ENCODE measurements at places on chromosomes 6 and 20. TPM values are rescaled to one million over a fixed set of nuclear protein-coding genes. Genes with fewer than 3 reads are reported as not detected.
A peak's percentile ranks its signal among the peaks of the same experiment; 100 is the strongest.

DNA sequence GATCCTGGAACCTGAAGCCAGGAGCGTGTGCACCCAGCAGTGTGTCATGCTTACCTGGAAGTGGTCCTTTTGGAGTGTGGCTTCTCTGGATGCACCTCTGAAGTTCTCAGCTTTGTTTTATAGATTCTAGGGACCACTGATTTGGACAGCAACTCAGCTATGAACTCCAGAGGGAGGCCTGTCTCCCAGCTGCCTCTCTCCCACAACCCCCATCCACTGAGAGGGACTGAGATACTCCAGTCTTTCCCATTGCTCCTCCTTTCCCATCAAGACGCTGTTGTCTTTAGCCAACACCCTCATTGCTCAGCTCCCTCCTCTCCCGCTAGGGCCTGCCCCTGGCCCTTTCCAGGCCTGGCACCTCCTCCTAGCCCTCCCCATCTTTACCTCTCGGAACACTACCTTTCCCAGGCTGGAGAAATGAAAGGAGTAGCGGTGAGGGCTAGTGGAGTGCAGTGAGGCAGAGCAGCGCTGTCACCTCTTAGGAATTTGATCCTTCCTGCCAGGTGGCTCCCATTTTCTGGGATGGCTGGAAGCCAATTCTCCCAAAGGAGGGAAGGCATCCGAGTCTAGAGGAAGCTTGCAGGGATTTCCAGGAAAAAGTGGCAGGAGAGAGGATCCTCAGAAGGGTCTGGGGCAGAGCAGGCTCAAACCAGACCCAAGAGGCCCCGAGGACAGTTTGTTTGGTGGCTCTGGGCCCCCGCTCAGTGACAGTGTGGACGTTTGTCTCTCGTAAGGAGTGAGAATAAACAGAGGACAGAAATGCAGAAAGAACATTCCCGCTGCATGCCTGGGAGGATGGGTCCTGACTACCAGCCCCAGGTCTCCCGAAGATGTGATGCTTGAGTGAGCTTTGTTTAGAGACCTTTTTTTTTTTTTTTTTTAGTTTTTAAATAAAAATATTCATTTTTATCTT lies at the start of gene LRRN4:
LRRN4 (minus strand) TSS at position 285 of the 913 bp plus-strand sequence. CDS start 1,261 bp downstream, outside the sequence.
- H3K4me1 ChIP-seq: peaks cover 8% of the 10 kb centered on the region
- H3K27ac ChIP-seq: no peak within 1 kb of the TSS

DNA sequence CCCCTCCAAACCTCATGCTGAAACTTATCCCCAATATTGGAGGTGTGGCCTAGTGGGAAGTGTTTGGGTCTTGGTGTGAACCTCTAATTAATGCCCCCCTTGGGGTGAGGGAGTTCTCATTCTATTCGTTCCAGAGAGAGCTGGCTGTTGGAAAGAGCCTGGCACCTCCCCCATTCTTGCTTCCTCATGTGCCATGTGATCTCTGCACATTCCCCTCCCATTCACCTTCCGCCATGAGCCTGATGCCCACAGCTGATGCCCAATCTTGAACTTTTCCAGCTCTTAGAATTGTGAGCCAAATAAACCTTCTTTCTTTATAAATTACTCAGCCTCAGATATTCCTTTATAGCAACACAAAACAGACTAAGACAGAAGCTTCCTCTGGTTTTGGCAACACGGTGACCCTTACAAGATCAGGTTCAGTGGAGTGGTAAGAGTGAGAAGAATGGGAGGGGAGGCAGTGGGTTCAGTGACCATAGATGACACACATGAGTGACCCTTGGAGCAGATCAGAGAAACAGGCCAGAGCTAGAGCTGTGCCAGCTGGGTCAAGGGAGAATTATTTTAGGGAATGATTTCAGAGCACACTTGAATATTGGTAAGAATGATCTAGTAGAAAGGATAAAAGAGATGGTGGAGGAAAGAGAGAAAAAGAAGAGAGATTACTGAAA lies 176.4 kb downstream of the LY86 start:
- no peak overlapping the region for H3K27ac ChIP-seq
- no peak overlapping the region for H3K4me3 ChIP-seq
- no peaks in the 10 kb centered on the region for H3K36me3 ChIP-seq
- DNase-seq: no peak
- H3K27me3 ChIP-seq: no peaks in the 10 kb centered on the region

DNA sequence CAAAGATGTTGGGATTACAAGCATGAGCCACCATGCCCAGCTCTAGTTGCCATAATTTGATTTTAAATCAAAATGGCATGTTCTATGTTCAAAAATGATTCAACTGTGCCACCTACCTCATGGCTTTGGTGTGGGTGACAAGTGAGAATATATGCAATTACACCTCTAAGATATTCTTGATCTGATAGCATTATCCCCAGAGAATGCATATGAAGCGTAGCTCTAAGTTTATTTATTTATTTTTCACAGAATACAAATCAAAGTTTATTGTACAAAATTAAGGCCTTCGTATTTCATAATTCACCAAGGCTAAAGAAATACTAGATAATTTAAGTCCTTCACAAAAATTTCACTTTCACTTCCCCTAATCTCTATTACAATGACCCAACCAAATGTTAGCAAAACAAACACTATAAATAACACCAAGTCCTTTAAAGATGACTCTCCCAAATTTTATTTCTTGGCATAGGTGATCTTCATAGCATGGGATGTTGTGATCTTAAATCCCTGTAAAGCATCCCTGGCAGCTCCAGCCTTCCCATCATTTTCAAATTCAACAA lies 205.9 kb upstream of the TAB2 start:
- H3K27me3 ChIP-seq: peaks cover 34% of the 10 kb centered on the region
- H3K4me3 ChIP-seq: no peak overlapping the region
- no peak overlapping the region for H3K27ac ChIP-seq
- no peak for DNase-seq
- no peaks in the 10 kb centered on the region for H3K4me1 ChIP-seq
- H3K36me3 ChIP-seq: no peaks in the 10 kb centered on the region

GRCh38 chr20:25230166-25230831 lies 17.6 kb upstream of the PYGB start:
- H3K4me3 ChIP-seq: no peak overlapping the region
- peaks cover 32% of the 10 kb centered on the region for H3K4me1 ChIP-seq
- no peak for DNase-seq
- H3K27ac ChIP-seq: no peak overlapping the region
- no peaks in the 10 kb centered on the region for H3K27me3 ChIP-seq

DNA sequence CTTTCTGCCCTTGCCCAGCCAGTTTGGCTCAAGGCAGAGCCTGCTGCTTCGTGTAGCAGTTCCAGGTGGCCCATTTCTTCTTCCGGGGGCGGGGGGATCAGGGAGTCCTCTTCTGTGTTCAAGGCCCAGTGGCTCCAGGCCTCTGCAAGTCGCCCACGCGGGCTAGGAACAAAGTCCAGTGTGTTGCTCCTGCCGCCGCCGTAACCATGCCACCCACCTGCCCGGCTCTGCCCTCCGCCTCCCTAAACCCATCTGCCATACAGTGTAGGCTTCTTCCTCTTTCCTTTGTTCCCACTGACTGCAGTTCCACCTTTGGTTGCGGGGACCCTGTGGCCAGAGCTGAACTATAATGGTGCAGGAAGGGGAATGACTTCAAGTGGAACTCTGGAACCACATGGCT lies 43.9 kb upstream of the SRF start:
- H3K27me3 ChIP-seq: no peaks in the 10 kb centered on the region
- H3K36me3 ChIP-seq: peaks cover 5% of the 10 kb centered on the region
- DNase-seq: peak; percentile 61
- H3K4me3 ChIP-seq: no peak overlapping the region

- H3K27ac ChIP-seq: no peak overlapping the region
- no peaks in the 10 kb centered on the region for H3K27me3 ChIP-seq
- H3K4me3 ChIP-seq: no peak overlapping the region
- H3K36me3 ChIP-seq: no peaks in the 10 kb centered on the region
- DNase-seq: no peak
- H3K4me1 ChIP-seq: no peaks in the 10 kb centered on the region
Measured at GRCh38 chr20:60097285-60097684, 139.1 kb downstream of the CDH26 start.

GRCh38 chr6:169867751-169868191 lies 116.3 kb downstream of the ERMARD start:
- no peaks in the 10 kb centered on the region for H3K36me3 ChIP-seq
- H3K4me1 ChIP-seq: no peaks in the 10 kb centered on the region
- no peak for DNase-seq
- no peak overlapping the region for H3K27ac ChIP-seq

DNA sequence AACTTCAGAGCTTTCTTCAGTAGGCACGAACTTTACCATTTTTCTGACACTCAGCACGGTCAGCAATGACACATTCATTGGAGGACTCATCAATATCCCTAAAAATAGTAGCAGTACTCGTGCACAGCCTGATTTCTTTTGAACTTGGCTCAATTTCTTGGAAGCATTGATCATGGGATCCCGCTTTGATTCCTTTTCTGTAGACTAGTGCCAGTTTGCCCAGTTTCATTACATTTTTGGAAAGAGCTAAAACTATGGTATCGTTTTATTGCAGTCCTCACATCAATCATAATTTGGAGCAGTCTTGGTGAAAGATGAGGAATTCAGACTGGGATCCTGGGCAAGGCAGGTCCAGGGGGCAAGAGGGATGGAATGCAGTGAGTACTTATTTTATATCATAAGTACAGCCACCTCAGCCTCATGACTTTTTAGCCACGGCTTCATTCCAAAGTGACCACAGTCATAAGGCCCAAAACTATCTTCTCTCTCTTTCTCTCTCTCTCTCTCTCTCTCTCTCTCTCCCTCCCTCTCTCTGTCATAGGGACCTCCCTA lies 170.9 kb upstream of the AKAP12 start:
- H3K4me1 ChIP-seq: peaks cover 48% of the 10 kb centered on the region
- H3K36me3 ChIP-seq: no peaks in the 10 kb centered on the region
- H3K27me3 ChIP-seq: no peaks in the 10 kb centered on the region
- no peak overlapping the region for H3K4me3 ChIP-seq
- no peak for DNase-seq

GRCh38 chr6:105786890-105787655 lies 299.1 kb upstream of the PRDM1 start:
- no peaks in the 10 kb centered on the region for H3K36me3 ChIP-seq
- H3K4me1 ChIP-seq: no peaks in the 10 kb centered on the region
- no peak for DNase-seq
- no peak overlapping the region for H3K4me3 ChIP-seq
- H3K27me3 ChIP-seq: no peaks in the 10 kb centered on the region

- H3K36me3 ChIP-seq: no peaks in the 10 kb centered on the region
- H3K4me1 ChIP-seq: no peaks in the 10 kb centered on the region
- H3K27ac ChIP-seq: no peak overlapping the region
- H3K4me3 ChIP-seq: no peak overlapping the region
Measured at GRCh38 chr6:355373-356208, 36.0 kb upstream of the IRF4 start.

GRCh38 chr20:32449890-32450401 lies 91.8 kb downstream of the ASXL1 start:
- H3K4me3 ChIP-seq: no peak overlapping the region
- peaks cover 39% of the 10 kb centered on the region for H3K36me3 ChIP-seq
- H3K27ac ChIP-seq: no peak overlapping the region
- DNase-seq: peak; percentile 62
- H3K27me3 ChIP-seq: no peaks in the 10 kb centered on the region

DNA sequence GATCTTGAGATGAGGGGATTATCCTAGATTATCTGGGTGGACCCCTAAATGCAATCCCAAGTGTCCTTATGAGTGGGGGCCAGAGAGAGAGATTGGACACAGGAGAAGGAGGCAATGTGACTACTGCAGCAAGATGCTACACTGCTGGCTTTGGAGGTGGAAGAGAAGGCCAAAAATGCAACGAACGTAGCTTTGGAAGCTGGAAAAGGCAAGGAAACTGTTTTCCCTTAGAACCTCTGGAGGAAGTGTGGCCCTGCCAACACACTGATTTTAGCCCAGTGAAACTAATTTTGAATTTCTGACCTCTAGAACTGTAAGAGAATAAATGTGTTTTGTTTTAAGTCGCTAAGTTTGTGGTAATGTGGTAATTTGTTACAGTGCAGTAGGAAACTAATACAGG lies 15.7 kb downstream of the PPARD start:
- H3K4me3 ChIP-seq: no peak overlapping the region
- peak overlapping the region; percentile 87 for H3K27ac ChIP-seq
- H3K27me3 ChIP-seq: no peaks in the 10 kb centered on the region
- no peak for DNase-seq

- no peaks in the 10 kb centered on the region for H3K4me1 ChIP-seq
- peaks cover 60% of the 10 kb centered on the region for H3K27me3 ChIP-seq
- H3K27ac ChIP-seq: no peak overlapping the region
- no peak for DNase-seq
- no peak overlapping the region for H3K4me3 ChIP-seq
- H3K36me3 ChIP-seq: no peaks in the 10 kb centered on the region
Measured at GRCh38 chr20:49427751-49428518, 54.5 kb downstream of the KCNB1 start.

GRCh38 chr6:42898891-42899361 lies 16.9 kb upstream of the PTCRA start:
- H3K4me1 ChIP-seq: peaks cover 5% of the 10 kb centered on the region
- H3K27me3 ChIP-seq: no peaks in the 10 kb centered on the region
- H3K4me3 ChIP-seq: no peak overlapping the region
- H3K36me3 ChIP-seq: no peaks in the 10 kb centered on the region
- DNase-seq: no peak

DNA sequence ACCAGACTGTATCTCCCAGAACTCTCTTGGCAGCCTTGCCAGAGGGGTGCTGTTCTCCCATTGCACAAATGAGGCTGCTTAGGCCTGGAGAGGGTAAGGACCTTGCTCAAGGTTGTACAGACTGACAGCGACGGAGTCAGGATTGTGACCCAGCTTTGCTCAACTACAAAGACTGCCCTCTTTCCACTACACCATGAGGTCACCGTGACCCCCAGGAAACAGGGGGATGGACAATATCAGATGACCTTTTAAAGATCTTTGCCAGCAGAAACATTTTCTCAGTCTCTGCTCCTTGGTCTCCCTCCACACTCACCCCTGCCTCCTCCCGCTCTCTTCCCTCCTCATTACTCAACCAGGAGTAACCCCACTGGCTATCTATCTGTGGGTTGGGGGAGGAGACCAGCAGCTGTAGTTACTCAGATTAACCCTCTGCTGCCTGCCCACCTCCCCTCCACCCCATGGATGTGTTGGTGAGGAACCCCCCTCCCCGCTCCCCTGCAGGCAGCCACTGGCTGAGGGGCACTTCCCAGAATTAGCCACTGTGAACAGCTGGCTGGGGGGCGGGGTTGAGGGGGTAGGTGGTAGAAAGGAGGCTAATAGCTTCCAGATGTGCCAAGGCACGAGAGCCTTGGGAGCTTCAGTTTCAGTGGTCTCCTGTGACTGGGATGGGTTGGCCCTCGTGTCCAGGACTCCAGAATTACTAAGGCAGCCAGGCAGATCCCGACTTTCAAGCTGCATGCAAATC lies 26.9 kb upstream of the MRPS18A start:
- no peak overlapping the region for H3K27ac ChIP-seq
- H3K4me1 ChIP-seq: peaks cover 9% of the 10 kb centered on the region
- no peaks in the 10 kb centered on the region for H3K36me3 ChIP-seq
- DNase-seq: peak; percentile 89

GRCh38 chr20:46594725-46595124 lies 44.3 kb upstream of the OCSTAMP start:
- DNase-seq: no peak
- H3K4me1 ChIP-seq: no peaks in the 10 kb centered on the region
- no peaks in the 10 kb centered on the region for H3K27me3 ChIP-seq

RSPO4 gene
- total RNA-seq: not detected

RAET1G gene
- 1.5 TPM for total RNA-seq

LY6G6F gene
- total RNA-seq: not detected

Data from osteoblast (primary cell).